Fibroblast of skin of back (primary cell): ENCODE measurements at places on chromosomes 7 and 10.
A peak's percentile ranks its signal among the peaks of the same experiment; 100 is the strongest.

DNA sequence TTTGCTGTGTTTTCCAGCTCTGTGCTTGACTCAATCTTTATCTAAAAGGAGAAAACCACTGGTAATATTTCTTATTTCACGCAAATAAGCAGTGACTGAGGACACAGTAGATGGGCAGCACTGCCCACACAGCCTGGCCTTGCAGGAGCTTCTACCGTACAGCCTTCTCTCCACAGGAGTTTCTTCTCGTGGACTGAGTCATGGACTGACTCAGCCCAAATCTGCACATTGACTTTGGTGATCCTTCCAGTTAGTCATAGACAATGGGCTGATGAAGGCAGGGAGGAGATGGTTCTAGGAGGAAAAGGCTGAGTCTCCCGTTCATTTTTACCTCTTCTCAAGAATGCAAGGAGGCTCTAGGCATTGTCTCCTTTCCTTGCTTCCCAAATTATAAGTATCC lies 200.7 kb downstream of the RAPGEF5 start:
- DNase-seq = peak; percentile 63

DNA sequence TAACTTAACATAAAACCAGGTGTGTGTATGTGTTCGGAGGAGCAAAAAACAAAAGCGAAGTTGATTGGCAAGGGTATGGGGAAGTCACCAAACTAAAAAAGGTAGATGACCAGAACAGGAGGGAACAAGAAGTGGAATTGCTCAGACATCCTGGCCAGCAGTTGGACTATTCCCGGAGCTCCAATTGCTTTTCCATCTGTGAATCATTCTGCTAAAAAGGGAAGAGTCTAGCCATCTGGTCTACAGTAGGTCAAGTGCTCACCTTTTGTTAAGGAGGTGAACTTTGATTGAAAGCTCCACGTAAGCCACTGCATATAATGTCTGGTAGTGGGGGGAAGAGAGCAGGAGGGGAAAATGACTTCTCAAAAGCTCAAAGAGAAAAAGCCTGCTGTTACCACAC lies 50.0 kb upstream of the BET1 start:
- no peak for DNase-seq

GRCh38 chr10:22635650-22636049 lies 78.7 kb downstream of the PIP4K2A start:
- DNase-seq = no peak

GRCh38 chr10:99368646-99369045 lies 39.5 kb downstream of the CNNM1 start:
- DNase-seq = peak; percentile 69

- DNase-seq = no peak
These were observed 25.6 kb downstream of the MDH2 start for GRCh38 chr7:76073335-76073990.

DNA sequence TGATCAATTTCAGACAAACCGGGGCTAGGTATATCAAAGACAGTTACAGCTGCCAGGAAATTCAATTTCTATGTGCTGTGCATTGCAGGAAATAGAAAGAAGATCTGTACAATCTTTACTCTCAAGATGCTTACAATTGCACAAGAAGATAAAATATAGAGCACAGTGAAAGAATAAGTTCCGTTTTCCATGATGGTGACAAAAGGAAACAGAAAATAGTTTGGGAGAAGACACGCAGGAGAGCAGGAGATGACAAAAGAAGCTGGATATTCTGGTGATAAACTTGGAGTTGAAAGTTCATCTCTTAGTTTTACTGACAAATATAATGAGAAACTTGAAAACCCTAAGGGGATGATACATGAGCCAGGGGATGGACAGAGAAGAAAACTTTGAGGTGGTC lies 646.0 kb downstream of the PARD3 start:
- DNase-seq = no peak

DNA sequence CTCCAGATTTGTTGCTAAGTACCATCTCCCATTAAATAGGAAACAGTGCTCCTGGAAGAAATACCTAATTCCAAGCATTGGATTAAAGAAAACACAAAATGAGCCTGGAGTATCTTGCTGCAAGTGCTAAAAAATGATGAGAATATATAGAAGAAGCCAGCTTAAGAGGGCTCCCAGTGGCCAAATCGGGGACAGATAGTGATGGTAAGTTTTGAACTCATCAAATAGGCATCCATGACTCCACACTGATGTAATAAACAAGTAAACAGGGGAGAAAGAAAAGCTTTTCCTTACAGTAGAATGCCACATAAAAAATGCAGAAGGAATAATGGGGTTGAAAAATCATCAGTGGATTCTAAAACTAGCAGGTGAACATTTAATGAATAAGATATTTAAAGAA lies 72.4 kb downstream of the CTTNBP2 start:
- DNase-seq = no peak

- no peak for DNase-seq
These were observed 39.3 kb downstream of the RABGEF1 start for GRCh38 chr7:66779669-66780409.

DNA sequence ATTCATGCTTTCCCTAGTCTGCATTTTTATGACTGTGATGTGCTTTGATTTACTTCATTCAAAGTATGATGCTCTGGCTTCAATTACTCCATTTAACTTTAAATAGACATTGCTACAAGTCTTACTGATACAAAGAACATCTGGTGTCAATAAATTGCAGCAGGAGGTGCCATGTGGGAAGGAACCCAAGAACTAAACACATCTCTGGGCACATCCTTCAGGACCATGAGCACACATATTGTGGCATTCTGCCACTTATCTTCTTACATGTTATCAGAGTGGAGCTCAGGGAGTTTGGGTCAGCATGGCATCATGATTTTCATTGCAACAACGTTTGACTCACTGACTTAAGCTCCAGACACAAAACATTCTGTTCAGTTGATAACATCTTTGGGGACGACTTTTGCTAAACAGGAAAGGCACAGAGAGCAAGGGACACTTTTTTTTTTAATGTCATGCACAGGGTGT lies 227.0 kb downstream of the DKK1 start:
- peak; percentile 44 for DNase-seq

- no peak for DNase-seq
These were observed 7.4 kb upstream of the CYCS start for GRCh38 chr7:25132430-25132829.

DNA sequence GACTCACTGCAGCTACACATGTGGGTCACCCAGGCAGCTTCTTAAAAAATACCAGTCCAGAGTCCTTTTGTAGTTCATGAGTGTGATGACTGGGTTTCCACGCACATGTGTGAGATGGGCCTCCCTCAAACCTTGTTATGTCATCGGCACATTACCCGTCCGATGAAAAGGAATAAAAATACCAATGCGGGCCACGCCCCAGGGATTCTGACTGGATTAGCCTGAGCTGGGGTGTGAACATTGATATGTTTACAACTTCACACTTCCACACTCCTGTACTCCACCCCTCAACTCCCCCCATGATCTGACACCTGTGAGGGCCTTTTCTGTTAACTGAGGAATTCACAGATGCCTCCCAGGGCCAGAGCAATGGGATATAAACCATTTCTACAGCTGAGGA lies 6.2 kb downstream of the SLC29A3 start:
- DNase-seq = no peak

GRCh38 chr10:122939856-122940543 lies 14.0 kb downstream of the C10orf88 start:
- DNase-seq = peak; percentile 93

GRCh38 chr10:115971921-115972320 lies 301.1 kb downstream of the GFRA1 start:
- no peak for DNase-seq

- peak; percentile 89 for DNase-seq
These were observed 35.7 kb downstream of the PRKG1 start for GRCh38 chr10:51109801-51110533.

- no peak for DNase-seq
These were observed 36.3 kb upstream of the WDFY4 start for GRCh38 chr10:48648172-48648942.

DNA sequence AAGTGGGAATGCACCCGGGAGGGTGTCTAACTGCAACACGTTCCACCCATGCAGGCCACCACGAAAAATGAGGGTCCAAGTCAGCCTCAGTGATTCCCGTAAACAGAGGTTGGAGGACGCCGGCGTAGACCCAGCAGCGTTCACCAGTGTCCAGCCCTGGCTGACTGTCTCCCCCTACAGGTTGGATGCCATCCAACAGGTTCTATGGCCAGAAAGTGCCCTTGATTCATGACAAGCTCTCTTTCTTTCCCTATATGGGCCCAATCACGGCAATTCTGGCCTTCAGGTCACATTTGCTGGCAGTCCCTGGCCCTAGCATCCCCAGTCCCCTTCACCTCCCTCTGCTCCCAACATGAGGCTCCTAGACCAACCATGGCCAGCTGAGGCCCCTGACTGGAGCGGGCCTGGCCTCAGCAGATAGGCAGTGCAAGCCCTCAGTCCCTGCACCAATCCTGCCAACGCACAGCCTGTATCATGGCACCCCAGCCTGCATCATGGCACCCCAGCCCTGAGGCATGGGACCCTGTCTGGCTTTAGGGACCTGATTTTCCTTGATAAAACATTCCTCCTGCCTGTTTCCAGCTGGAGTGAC lies 227.4 kb downstream of the GRID1 start:
- DNase-seq = peak; percentile 3

- DNase-seq = peak; percentile 12
These were observed 35.1 kb upstream of the GARS1 start for GRCh38 chr7:30559611-30560010.

DNA sequence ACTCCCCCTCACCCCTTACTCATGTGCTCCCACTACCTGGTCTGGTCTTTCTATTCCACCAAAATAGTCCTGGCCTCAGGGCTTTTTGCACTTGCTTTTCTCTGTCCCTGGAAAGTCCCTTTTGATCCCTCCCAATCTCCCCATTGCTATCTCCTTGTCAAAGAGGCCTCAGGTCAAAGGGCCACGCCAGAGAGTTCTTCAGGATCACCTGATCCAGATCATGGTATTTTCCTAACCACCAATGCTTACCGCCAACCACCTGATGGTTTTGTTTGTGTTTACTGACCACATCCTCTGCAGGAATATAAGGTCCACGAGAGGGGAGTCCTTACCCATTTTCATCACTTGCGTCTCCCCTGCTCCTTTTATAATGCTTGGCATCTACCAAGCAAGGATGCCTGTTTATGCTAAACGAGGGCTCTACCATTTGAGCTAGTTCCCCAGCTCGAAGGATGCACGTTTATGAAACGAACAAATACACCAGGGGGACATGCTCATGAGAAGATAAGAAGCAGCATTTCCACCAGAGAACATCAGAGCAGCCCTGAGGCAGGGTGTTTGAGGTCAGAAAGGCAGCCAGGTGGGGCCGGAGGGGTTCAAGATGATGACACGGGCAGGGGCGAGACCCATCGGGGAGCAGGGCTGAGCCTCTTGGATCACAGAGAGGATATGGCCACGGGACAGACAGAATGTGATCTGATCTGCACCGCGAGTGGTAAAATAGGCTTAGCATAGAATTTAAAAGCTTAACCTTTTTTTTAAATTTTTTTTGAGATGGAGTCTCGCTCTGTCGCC lies 43.1 kb upstream of the FOXK1 start:
- no peak for DNase-seq

GRCh38 chr10:368579-369220 lies 233.4 kb downstream of the ZMYND11 start:
- DNase-seq = no peak

DNA sequence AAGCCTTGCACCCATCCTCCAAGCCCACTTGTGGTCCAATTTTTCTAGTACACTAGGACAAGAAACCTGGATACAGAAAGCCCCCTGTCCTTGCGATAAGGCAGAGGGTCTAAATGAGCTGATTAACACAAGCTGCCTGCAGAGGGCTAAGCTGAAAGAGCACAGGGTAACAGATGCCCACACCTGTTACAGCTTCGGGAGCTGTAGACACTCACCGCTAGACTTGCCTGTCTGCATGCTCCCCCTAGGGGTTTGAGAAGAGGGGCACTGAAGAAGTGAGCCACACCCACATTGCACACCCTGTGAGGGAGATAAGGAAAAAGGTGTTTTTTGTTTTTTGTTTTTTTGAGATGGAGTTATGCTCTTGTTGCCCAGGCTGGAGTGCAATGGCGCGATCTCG lies 386.5 kb upstream of the AUTS2 start:
- no peak for DNase-seq

DNA sequence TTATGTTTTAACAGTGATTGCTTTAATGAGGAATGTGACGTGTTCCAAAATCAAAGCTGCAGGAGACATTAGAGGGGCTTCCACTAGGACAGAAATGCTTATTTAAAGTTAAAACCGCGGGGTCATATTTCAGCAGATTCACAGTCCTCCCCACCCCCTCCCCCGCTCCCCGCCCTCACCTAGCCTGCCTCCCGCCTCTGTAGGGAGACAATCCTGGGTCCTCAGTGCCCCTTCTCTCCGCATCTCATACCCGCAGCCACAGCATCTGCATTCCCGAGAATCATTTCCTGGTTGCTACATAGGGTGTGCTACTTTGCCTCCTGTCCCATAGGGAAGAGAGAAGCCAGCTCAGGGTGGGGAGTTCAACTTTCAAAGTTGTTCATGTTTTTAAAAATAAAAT lies 3.1 kb upstream of the DRGX start:
- no peak for DNase-seq

DNA sequence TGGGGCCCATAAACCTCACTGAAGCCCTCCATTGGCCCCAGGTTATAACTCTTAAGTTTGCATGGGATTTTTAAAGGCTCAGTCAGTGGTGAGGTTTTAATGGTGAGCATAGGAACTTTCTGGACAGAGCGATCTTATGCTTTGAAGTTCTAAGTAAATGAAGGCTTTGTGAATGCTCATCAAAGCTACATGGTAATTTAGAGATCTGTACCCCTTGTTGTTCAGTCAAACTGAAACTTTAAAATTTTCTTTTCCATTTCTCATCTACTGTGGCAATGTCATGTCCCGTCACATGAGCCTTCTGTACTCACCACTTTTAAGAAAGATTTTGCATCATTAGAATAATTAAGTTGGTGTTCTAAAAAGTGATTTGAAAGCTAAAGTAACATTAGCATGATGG lies 39.9 kb downstream of the CHN2 start:
- DNase-seq = no peak

- no peak for DNase-seq
These were observed 13.2 kb upstream of the FRMPD2 start for GRCh38 chr10:48287417-48288391.

DNA sequence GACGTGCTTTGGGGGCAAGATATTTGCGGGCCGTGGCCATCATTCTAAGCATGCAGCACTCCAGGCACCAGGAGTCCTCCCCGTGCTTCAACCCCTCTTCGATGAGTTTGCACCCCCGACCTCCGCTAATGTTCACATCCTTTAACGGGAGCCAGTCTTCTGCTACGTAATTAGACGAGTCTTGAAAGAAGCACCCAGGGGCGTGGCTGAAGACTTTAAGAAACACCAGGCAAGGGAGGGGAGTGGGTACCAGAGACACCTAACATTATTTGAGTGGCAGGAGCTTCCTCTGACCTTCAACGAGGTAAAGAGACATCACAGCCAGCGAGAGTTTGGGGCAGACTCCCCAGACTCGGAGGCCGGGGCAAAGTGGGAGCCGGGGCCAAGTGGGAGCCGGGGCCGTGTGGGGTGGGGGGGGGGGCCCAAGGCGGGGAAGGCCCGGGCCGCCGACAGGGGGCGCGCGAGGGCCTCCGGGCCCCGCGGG lies 31.1 kb upstream of the TOMM7 start:
- DNase-seq = no peak

GRCh38 chr7:29988424-29989256 lies 961 bp downstream of the SCRN1 start:
- DNase-seq = peak; percentile 66
